ENCODE measurements at places on chromosomes 7 and 10. TPM values are rescaled to one million over a fixed set of nuclear protein-coding genes. Genes with fewer than 3 reads are reported as not detected.

The ZSWIM8 gene
- total RNA-seq = 40.1 TPM

DNA sequence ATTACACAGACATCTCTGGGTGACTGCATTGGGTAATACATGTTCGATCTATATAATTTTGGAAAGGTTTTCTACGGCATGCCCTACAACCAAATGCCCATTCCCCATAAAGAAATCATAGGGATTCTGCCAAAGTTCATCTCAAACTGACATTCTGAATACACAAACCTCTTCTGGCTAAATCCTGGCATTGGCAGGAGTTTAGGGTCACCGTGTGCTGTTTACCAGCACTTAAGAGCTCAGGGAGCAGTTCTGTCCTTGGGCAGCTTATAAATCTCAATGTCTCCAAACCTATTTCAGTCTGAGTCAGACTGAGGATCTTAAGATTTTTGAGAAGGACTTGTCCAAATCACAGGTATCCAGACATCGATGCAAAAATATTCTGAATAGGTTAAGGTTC lies 809.6 kb upstream of the LRRN3 start:
- no peak for DNase-seq

The ITGA8 gene
- not detected for total RNA-seq

DNA sequence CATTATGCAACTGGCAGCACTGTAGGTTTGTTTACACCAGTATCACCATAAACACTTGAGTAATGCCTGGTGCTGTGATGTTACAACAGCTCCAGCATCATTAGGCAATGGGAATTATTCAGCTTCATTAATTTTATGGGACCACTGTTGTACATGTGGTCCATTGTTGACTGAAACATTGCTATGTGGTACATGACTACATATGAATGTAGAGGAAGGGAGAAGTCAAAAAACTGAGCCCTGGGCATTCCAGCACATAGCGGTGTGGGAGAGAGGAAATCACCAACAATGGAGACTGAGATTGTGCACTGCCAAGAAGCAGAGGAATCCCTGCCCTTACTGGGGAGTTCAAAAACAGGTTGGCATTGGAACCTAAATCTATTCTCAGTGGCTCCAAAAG lies 89.0 kb downstream of the TRIM24 start:
- no peak for DNase-seq

GRCh38 chr10:44389556-44389955 lies 4.7 kb upstream of the CXCL12 start:
- no peak for DNase-seq

GRCh38 chr10:30763918-30764317 lies 134.4 kb upstream of the LYZL2 start:
- no peak for DNase-seq

- no peak for DNase-seq
Measured at GRCh38 chr7:28018446-28018845, 162.1 kb downstream of the JAZF1 start.

DNA sequence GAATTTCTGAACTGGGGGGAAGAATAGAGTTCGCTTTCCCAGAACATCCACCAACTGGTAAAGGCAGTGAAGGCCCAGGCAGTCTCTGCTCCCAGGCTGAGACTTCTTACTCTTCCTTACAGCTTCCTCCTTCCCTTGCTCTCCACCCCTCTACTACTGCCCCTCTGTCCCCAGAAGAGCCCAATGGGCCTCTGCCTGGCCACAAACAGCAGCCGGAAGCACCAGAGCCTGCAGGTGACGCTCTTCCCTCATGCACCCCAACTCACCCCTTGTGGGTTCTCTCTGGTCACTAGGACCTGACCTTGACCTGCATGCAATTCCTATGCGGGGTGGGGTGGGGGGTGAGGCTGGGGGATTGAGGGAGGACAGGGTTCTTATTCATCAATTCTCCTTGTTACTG lies 16.5 kb downstream of the FAM131B start:
- DNase-seq = no peak

- DNase-seq = no peak
Measured at GRCh38 chr10:29932991-29933390, 126.4 kb downstream of the JCAD start.

The PNLIPRP3 gene
- total RNA-seq = not detected

The OR2A1 gene
- not detected for total RNA-seq

DNA sequence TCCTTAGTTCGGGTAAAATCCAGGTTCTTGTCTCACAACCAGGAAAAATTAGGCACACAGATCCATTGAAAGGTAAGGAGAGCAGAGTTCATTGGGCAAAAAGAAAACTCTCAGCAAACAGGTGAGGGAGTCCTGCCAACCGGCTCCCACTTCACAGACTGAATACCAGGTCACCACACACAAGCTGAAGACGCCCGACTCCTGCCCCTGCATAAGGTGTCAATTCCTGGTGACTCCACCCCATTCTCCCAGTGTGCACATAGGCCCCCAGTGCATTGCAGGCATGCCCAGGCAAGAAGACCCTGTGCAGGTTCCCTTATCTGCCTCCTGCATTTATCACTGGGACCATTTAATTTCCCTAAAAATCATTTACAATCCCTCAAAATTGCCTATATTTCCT lies 354.6 kb downstream of the LRRTM3 start:
- DNase-seq = no peak

- DNase-seq = no peak
Measured at GRCh38 chr10:125201108-125201524, 40.8 kb upstream of the CTBP2 start.

GRCh38 chr10:123655751-123656150 lies 10.4 kb upstream of the GPR26 start:
- no peak for DNase-seq
